ENCODE measurements at places on chromosomes 2 and 18.

GRCh38 chr2:201854221-201854801 lies 48.0 kb downstream of the CDK15 start:
- no peak overlapping the region for H3K4me3 ChIP-seq
- H3K36me3 ChIP-seq, result no peaks in the 10 kb centered on the region
- H3K27me3 ChIP-seq, result no peaks in the 10 kb centered on the region
- no peak overlapping the region for H3K27ac ChIP-seq
- DNase-seq, result no peak
- H3K4me1 ChIP-seq, result peaks cover 3% of the 10 kb centered on the region

DNA sequence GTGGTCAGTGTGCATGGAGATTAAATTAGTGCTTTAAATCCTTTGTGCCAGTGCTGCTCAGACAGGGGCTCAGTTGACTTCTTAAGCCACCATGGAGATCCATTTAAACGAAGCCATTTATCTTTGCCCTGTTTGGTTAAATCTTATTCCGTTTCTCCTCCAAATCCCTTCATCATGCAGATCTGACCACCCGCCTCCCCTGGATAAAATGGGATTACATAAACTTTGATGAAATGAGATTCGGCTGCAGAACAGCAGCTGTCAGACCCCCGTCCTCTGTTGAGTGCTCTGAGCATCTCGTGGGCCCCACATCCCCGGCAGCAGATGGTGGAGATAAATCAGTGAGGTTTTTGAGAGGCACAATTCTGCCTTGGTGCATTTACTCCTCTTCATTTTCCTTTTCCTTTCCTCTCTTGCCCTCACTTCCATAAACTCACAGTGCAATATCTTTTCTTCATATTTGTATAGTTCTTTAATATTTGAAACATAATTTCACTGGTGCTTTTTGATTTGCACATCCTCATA lies 84.4 kb upstream of the TWIST2 start:
- no peaks in the 10 kb centered on the region for H3K27me3 ChIP-seq
- H3K36me3 ChIP-seq, result no peaks in the 10 kb centered on the region
- no peak overlapping the region for H3K4me3 ChIP-seq

GRCh38 chr18:9516437-9517064 lies 41.2 kb downstream of the RALBP1 start:
- no peaks in the 10 kb centered on the region for H3K27me3 ChIP-seq
- H3K36me3 ChIP-seq, result no peaks in the 10 kb centered on the region
- DNase-seq, result no peak
- H3K27ac ChIP-seq, result peak overlapping the region; percentile 64
- H3K4me3 ChIP-seq, result peak overlapping the region; percentile 41

- H3K27ac ChIP-seq, result no peak overlapping the region
- no peaks in the 10 kb centered on the region for H3K27me3 ChIP-seq
- H3K4me1 ChIP-seq, result no peaks in the 10 kb centered on the region
- no peaks in the 10 kb centered on the region for H3K36me3 ChIP-seq
These were observed 70.9 kb upstream of the ERBB4 start for GRCh38 chr2:212609479-212609878.

- H3K36me3 ChIP-seq, result no peaks in the 10 kb centered on the region
- H3K4me3 ChIP-seq, result peak overlapping the region; percentile 32
- peaks cover 60% of the 10 kb centered on the region for H3K4me1 ChIP-seq
- DNase-seq, result peak; percentile 40
- peak overlapping the region; percentile 64 for H3K27ac ChIP-seq
These were observed 3.9 kb downstream of the ANKRD44 start for GRCh38 chr2:197306696-197307040.

DNA sequence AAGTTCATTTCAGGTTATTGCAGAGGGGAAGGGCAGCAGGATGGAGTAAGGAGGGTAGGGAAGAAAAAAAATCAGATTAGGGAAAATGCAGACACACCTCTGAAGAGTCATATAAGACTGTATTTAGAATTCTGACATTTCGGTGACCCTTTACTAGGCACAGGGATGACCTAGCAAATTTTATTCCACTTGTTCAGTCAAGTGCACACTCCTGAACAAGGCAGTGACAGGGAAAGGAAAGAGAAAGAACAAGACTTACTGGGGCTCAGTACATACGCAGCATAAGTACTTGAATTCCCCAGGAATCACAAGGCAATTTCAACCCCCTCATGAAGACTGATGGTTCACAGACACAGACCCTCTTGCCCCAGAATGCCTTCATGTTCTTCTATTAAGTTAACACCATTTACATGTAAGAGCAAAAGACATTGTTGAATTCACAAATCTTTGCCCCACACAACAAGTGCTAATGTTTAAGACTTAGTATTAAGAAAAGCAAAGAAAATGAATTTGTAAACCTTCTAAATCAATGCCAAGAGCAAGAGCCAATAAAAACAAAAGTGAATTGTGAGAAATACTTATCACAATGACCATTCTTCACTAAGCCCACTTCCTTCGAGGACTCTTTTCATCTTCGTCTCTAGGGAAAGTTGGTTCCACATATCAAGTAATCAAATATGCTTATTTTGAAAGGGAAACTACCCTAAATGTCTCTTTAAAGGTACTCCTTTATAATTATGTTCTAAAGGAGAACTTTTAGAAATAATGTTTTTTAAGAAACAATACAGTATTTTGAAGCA lies 47.0 kb downstream of the COBLL1 start:
- H3K27ac ChIP-seq, result peak overlapping the region; percentile 38
- peaks cover 63% of the 10 kb centered on the region for H3K4me1 ChIP-seq
- no peaks in the 10 kb centered on the region for H3K27me3 ChIP-seq
- H3K36me3 ChIP-seq, result no peaks in the 10 kb centered on the region
- H3K4me3 ChIP-seq, result peak overlapping the region; percentile 37

Data from thoracic aorta (tissue), 2 donors.